ENCODE measurements at places on chromosomes 11 and 22.

DNA sequence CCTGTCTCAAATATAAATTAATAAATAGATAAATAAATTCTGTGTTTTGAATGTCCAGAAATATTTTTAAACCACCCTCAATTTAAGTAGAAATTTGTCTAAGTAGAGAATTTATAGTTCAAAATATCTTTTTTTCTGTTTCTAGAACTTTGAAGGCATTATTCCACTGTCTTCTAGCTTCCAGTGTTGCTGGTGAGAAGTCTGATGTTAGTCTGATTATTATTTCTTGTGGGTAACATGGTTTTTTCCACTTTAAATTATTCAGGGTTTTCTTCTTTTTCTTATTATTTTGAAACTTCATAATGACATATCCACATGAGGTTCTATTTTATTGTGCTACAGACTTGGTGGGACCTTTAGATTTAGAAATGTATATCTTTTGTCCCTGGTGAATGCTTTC is 46.4 kb upstream of the HEPHL1 start:
- DNase-seq = no peak

GRCh38 chr22:24982301-24983056 is 30.0 kb downstream of the KIAA1671 start:
- DNase-seq = no peak

GRCh38 chr11:12803086-12803826 is 129.0 kb downstream of the TEAD1 start:
- no peak for DNase-seq

DNA sequence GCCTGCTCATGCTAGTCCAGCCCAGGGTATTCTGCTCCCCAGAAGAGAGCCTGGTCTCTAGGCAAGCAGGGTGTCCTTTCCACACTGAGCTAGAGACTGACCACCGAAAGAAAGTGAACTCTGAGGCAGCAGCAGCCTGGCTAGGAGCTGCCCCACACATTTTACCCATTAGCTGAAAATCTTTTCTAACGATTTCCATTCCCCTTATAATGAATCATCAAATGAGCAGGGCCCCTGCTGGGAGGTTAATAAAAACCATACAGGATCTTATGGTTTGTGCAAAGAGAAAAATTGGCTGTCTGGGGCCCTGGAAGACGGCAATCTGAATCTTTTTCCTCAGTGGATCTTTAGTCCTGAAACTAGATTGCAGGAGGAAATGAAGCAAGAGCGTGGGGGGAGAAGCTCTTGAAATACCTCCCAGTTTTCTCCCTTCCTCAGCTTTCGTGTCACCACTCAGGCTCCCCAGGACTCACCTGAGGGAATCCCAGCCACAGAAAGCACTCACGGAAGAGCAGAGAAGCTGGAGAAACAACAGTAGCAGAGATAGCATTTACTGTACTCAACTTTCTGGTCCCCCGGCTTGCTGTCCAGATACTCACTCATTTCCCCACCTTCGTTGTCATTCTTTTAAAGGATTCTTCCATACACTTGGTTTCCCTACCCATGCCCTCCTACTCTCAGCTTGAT is 74.7 kb upstream of the CD44 start:
- no peak for DNase-seq

DNA sequence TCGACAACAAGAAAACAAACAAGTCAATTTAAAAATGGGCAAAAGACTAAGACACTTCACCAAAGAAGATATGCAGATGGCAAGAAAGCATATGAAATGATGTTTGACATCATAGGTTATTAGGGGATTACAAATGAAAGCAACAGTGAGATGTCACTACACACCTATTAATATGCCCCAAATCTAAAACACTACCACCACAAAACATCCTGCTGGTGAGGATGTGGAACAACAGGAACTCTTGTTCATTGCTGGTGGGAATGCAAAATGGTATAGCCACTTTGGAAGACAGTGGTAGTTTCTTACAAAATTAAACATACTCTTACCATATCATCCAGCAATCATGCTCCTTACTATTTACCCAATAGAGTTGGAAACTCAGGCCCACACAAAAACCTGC is 29.0 kb downstream of the PRRG4 start:
- DNase-seq = no peak

GRCh38 chr11:71453918-71454304 is 908 bp downstream of the NADSYN1 start:
- DNase-seq = no peak

GRCh38 chr11:104134745-104135144 is 29.2 kb downstream of the PDGFD start:
- DNase-seq = no peak

- DNase-seq = peak; percentile 45
Measured at GRCh38 chr22:50267591-50268390, 2.4 kb downstream of the MAPK11 start.

DNA sequence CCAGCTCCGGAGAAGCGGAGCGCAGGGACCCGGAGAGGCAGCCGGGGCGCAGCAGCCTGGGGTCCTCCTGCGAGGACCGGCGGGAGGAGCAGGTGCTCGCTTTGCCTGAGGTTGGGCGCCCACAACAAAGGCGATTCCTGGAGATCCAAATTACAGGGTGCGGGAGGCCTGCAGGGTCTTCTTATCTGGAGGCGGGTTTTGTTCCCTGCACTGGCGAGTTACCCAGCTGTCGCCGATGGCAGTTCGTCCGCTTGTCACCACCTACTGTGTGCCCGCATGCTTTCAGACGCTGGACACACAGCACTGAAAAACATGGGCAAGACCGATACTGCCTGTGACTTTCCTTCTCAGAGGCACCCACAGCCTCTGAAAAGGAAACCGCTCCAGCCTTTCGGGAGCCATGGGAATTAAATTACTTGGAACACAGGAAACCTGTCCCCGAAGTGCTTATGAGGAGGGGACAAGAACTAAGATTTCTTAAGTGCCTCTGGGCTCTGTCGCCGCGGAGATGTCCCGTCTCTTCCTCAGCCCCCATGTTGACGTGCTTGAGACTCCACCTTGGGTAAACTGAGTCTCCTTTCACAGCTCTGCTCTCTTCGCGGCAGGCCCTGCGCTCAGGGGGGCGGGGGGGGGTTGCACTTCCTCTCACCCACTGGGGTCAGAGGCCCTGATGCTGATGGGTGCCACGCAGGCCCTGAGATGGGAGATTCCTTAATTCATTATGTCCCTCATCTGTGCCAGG is 1.3 kb upstream of the ZFTA start:
- DNase-seq = no peak

GRCh38 chr11:101096036-101096704 is 33.4 kb downstream of the PGR start:
- DNase-seq = no peak

DNA sequence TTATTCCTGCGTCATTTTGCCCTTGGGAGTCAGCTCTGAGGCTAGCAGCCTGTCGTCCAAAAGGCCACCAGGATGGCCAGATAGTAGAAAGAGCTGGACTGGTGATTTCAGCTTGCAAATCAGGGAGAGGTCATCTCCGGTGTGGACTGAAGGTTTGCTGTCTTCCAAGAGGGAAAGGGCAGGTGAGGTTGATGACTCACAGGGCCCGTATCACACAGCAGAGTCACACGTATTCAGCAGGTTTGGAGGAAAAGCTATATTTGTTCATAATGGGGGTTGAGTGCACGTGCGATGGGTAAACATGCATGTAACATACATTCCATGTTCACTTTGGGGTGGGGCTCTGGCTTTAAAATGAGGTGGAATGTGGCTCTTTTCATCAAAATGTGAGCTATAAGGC is 25.6 kb downstream of the MRPL21 start:
- no peak for DNase-seq

GRCh38 chr22:40975366-40975765 is 24.2 kb downstream of the RBX1 start:
- DNase-seq = no peak

GRCh38 chr22:37039466-37039865 is 12.1 kb upstream of the KCTD17 start:
- DNase-seq = no peak

DNA sequence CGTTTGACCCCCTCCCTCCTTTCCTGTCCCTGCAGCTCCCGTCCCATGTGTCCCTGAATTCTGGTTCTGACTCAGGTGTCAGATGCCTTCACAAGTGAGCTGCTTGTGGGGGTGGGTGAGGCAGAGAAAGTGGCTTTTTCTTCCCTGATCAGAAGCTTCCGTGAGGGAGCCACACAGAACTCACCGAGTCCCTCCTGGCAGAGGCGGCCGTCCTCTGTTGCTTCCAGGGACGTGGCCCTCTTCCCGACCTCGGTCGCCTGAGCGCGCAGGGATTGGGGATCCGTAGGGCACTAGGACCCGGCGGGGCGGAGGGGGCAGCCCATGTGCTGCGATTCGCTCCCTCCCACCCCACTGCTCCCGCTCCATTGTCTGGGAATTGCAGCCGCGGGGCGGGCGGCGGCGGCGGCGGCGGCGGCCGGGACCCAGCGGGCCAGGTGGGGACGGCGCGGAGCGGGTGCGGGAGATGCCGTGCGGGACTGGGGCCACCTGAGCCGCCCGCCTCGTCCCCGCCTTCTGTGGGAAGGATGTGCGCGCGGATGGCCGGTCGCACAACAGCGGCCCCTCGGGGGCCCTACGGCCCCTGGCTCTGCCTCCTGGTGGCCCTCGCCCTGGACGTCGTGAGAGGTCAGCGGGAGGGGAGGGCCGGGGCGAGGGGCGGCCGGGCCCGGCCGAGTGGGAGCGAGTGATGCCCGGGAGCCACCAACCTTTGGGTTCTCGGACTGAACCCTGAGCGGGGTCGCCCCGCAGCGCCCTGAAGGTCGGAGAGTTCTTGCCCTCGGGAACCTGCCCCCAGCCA is at the start of gene TMEM132A:
TMEM132A (plus strand) TSS at position 351 of the 796 bp plus-strand sequence; CDS start at position 525, 174 bp downstream.
- no peak for DNase-seq

- no peak for DNase-seq
Measured at GRCh38 chr11:4808476-4808875, 4.3 kb upstream of the OR52R1 start.

GRCh38 chr11:132898676-132899075 is 633.6 kb downstream of the OPCML start:
- no peak for DNase-seq
